ENCODE measurements at places on chromosomes 1 and 21. TPM values are rescaled to one million over a fixed set of nuclear protein-coding genes. Genes with fewer than 3 reads are reported as not detected.

The CYYR1 gene
- 8.2 TPM for total RNA-seq

The HTR6 gene
- total RNA-seq: not detected

The KRTAP19-2 gene
- total RNA-seq: not detected

The GPR153 gene
- total RNA-seq: 41.6 TPM

The FCRL2 gene
- total RNA-seq: 0.21 TPM

The SHISAL2A gene
- 0.45 TPM for total RNA-seq

The PODN gene
- total RNA-seq: 2.7 TPM

The ANGPTL1 gene
- total RNA-seq: 1.8 TPM

The OPTC gene
- not detected for total RNA-seq

The USP21 gene
- total RNA-seq: 30.4 TPM

Data from motor neuron (in vitro differentiated cells).